ENCODE measurements at places on chromosomes 4 and X.
A peak's percentile ranks its signal among the peaks of the same experiment; 100 is the strongest.

GRCh38 chr4:99207911-99208718, 10.9 kb downstream of the ADH6 start:
- DNase-seq = no peak

DNA sequence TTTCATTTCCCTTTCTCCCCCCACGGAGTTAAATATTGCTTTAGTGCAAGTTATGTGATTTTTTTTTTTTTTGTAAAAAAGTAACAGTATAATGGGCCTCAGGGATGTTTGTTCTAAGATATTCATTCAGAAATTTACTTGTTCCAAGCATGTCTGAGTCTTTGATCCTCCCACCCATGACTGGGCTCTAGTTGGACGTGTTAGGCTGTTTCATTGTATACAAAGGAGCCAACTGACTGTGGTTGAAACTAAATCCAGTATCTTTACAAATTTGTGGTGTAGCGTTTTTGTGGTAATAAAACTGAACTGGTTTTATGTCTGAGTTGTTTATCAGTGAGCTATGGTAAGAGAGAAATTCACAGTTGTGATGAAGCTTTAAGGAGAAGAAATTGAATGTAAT, 74.1 kb downstream of the DOCK11 start:
- no peak for DNase-seq

DNA sequence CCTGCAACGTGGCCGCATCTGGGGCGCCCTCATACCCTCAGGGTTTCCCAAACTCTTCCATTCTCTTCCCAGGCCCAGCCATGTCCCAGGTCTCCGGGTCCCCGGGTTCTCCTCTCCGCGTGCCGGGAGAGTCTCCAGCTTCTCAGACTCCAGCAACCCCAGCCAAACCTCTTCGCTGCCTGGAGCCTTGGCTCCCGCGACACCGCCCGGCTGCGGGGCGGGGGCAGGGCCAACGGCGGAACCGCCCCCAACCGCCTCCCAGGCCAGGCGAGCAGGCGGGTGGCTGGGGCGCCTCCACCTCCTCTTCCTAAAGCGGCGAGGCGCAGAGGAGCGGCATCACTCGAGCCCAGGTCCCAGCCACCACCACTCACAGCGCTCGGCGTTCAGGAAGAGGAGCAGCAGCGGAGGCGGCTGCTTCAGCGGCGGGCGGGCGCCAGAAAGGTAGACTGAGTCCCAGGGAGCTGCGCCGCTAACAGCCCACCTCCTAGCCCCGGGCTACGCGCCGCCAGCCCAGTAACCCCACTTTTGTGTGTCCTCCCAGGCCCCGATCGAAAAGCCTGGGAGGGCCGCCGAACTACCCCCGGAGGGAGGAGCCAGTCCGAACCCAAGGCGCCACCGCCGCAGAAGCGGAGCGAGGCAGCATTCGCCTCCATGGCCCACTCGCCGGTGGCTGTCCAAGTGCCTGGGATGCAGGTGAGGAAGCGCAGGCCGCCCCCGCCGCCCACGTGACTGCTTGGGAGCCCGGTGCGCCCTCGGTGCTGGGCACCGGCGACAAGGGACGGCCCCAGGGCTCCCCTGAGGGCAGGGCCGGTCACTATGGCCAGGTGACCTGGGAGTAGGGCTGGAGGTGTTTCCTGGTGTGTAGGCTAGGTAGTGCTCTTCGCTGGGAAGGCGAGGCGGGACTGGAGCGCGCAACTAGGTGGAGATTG, at the start of gene STK26:
TSS of gene STK26 (plus strand) at position 336 of the 929 bp plus-strand sequence. CDS start at position 652, 316 bp downstream.
- DNase-seq = peak; percentile 60

DNA sequence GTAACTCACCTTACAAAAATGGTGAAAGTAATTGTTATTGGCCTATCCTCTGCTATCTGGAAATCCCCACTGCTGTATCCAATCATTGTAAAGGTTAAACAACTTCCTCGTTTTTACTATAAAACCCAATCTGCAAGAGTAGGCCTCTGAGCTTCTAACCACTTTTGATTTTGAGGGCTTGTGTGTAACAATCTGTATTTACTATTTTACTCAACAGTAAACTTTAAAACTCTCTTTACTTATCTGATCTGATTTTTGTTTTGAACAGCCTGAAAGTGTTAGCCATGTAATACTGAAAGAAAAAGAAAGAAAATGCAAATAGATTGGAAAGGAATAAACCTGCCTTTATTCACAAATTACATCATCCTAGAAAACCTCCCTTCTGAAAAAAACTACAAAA, 63.1 kb downstream of the SLC10A7 start:
- no peak for DNase-seq

- DNase-seq = no peak
Measured at GRCh38 chr4:83231620-83232076, 53.0 kb downstream of the COQ2 start.

GRCh38 chr4:38180456-38180855, 220.3 kb downstream of the PTTG2 start:
- no peak for DNase-seq

- no peak for DNase-seq
Measured at GRCh38 chrX:23749576-23749975, 6.5 kb upstream of the ACOT9 start.

All from activated CD4-positive, alpha-beta T cell treated with anti-CD3 and anti-CD28 coated beads for 1 hour (primary cell).